ENCODE measurements at places on chromosomes 11 and 22.

- no peak for DNase-seq
These were observed 514.7 kb upstream of the CHORDC1 start for GRCh38 chr11:90737444-90738050.

DNA sequence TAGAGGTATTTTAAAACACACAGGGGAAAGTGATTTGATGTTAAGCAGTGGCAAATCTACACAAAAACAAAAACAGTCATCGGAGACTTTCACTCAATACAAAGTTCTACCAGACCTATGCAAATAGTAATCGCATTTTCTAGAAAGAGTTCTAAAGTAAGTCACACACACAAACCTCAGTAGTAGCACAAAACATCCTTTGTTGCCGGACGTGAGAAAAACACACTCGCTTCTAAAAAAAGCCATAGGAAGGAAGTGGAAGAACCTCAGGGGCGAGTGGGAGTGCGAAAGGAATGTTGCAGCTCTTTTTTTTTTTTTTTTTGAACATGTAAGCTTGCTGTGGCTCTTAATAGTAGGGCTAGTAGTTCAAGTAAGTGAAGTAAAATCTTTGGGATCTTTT is 88.9 kb downstream of the MAML2 start:
- no peak for DNase-seq

GRCh38 chr11:41235668-41236067 is 223.8 kb downstream of the LRRC4C start:
- no peak for DNase-seq

GRCh38 chr11:14390669-14391068 is 31.7 kb upstream of the RRAS2 start:
- no peak for DNase-seq

GRCh38 chr11:7600205-7600775 is 73.0 kb downstream of the CYB5R2 start:
- DNase-seq = no peak
